NK-92 treated with Interleukin-12 subunit alpha and Interleukin-12 subunit beta, amount 100 ng/mL, for 24 hours (cell line): ENCODE measurements at places on chromosomes 11 and 22.

GRCh38 chr22:41127451-41127850, 35.1 kb downstream of the EP300 start:
- no peak for DNase-seq

DNA sequence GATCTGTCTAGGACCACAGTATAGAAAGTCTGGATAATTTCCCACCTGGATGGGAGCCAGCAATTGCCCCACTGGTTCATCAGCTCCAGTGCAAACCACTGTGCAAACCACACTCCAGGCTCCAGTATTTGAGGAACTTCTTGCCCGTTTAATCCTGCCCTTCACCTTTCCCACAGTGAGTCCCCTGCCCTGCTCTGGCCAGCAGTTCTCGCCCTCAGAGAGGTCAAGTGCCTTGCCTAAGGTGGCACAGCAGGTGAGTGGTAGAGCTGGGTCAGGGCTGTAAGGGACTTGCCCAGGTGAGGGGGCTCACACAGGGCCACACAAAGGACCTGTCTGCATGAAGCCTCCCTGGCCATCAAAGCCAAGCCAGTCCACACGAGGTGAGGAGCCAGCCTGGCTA, 24.1 kb downstream of the MS4A10 start:
- DNase-seq = no peak

GRCh38 chr11:78958444-78958843, 383.8 kb upstream of the NARS2 start:
- DNase-seq = no peak

DNA sequence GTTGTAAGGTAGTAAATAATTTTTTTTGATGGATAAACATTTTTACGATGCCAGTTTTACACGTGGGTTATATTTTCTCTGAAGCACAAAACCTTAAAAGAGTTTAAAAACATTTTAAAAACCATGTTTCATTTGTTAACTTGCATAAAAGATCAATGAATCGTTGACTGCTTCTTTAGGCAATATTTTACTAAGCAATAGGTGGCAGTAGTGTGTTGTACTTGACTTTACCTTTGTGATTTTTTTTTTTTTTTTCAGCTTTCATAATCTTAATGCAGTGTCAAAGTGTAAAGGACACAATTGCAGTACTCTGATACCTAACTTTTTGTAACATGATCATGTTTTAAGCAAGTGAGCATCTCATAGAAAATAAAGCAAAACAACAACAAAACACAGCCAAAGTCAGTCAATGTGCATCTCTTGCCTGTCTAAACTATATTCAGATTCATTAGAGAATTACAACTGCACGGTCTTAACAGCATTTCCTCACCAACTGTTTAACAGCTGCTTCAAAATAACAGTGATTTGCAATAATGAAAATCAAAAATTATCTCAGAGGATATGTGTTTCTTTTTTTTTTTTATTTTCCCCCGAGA, 27.7 kb downstream of the DNAJC24 start:
- DNase-seq = no peak

- DNase-seq = no peak
Measured at GRCh38 chr11:17171343-17171742, 36.4 kb downstream of the PIK3C2A start.

GRCh38 chr22:32809786-32810554, 8.5 kb downstream of the TIMP3 start:
- DNase-seq = no peak

- no peak for DNase-seq
Measured at GRCh38 chr11:73859671-73860070, 17.0 kb downstream of the COA4 start.
